Stimulated activated CD4-positive, alpha-beta T cell treated with anti-CD3 and anti-CD28 coated beads, Interleukin-4, amount 100 ng/mL, for 1 hour (primary cell): ENCODE measurements at places on chromosomes 1 and 21.

DNA sequence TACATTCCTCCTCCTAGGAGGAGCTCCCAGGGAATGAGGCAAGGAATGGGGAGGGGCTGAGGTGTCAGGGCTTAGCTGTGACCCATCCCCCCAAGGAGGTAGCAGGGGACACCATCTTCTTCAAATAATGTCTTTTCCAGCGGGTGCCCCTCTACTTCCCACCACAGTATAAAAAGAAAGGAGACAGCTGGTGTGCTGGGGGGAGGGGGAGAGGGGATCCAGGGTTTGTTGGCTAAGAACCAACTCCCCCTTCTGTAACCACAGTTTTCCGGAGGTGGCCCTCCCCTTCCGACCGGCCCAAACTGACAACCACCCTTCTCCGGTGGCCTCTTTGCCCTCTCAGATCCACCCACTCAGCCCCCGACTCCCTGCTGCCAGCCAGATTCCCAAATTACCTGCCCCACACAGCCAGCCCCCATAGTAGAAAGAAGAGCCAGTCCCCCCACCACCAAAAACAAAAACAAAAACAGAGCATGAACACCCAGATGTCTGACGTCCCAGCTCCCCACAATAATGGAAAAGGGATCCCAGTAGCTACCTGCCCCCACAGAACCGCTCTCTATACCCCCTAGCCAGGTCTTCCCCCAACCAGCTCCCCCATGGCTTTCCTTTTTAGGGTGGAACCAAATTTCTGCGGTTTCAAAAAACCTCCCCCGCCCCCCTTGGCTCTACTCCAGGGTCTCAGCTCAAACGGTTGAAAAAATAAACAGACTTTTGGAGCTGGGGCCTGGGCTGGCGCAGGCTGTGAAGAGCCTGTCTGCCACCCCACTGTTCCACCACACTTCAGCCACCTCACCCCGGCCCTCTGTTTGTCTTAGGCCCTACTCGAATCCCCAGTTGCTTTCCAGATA lies 2.1 kb downstream of the ARHGEF2 start:
- peak; percentile 61 for DNase-seq

- DNase-seq, result no peak
Measured at GRCh38 chr21:37862536-37862935, 53.7 kb downstream of the KCNJ6 start.

DNA sequence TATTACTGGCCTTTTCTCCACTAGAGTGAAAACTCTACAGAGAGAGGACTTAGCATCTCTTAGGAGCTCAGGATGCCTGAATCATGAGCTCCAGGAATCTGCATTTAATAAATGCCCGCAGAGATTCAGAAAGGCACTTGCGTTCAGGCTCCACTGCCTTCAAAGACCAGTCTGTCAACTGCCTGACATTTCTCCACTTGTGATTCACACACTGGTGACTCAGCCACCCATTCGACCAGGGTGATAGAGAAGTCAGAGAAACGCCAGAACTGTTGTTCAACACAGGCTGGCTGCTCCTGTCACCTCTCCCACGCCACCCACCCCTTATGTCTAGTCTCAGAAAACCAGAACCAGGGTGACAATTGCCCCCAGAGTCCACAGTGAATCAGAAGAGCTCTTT lies 26.9 kb upstream of the LBR start:
- DNase-seq, result peak; percentile 79

DNA sequence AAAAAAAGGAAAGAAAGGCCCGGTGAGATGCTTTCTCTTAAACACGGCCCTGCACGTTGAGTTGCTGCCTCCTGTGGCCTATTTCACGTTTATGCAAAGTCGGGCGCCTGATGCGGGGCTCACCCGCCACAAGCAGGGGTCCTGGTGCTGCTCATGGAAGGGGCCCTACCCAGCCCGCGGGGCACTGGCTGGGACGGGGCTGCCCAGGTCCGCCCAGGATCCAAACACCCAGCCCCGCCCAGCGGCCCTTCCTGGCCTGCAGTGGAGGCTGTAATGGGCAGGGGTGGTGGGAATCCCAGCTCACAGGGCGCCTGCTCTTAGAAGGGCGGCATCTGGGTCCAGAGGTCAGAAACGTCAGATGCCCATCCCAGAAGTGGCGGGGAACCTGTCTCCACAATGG lies 1.6 kb downstream of the COL6A2 start:
- no peak for DNase-seq

DNA sequence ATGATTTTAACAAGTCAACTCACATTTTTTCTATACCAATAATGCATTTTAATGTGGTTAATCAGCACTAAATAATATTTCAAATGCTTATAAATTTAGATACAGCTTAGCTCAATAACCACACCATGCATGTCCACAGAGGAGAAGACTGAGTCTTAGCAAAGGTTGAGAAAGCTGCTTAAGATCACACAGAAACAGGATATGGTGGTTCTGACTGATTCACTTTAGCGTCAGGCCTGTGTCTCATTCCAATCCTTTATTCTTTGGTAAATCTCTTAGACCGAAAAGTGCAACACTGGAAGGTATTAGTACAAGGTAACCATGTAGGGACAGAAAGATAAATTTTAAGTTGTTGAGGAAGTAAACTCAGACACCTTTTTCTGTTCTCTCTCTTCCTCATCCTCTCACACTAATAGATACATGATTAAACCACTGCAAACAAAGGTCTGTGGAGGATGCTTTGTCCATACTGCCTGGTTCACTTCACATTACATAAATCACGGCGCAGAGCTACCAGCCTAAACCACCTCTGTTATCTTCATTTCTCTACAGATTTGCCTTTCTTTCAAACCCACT lies 139.0 kb downstream of the DPYD start:
- DNase-seq, result no peak

DNA sequence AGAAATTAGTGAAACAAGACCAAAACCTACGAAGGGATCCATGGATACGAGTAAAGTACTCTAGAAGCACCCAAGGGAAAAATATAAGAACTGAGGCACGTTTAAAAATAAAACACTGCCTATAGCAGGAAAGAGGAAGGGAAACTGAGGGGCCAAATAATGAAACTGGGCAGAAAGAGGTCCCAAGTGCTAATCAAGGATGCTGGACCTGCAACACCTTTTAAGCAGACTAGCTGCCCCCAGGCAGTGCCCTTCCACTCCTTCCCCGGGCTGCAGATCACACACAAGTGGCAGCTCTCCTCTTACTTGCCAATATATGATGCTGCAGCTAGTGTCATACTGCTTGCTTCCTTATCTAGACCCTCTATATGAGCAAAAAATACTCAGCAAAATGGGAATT lies 7.6 kb upstream of the OTUD7B start:
- no peak for DNase-seq

DNA sequence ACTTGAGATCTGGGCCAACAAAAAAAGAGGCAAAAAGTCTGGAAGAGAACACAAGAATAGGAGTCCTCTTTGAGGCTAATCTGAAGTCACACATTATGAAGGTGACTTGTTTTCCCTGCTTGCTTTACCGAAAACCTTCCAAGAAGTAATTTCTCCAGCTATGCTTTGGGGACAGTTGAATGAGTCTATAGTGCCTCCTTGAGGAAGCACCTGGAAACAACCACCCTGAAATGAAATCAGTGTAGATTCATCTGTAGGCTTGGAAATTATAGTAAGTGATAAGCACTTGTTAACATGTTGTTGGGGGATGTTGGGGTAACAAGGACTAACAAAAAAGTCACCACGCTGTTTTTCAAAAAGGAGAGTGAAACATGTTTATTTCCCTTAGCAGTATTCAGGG lies 23.4 kb upstream of the RPTN start:
- DNase-seq, result no peak

GRCh38 chr1:233337505-233337904 lies 10.0 kb downstream of the MAP3K21 start:
- DNase-seq, result no peak

GRCh38 chr1:3599286-3599811 lies 12.0 kb downstream of the MEGF6 start:
- DNase-seq, result no peak

- DNase-seq, result no peak
Measured at GRCh38 chr1:21931171-21932093, 5.7 kb downstream of the HSPG2 start.

DNA sequence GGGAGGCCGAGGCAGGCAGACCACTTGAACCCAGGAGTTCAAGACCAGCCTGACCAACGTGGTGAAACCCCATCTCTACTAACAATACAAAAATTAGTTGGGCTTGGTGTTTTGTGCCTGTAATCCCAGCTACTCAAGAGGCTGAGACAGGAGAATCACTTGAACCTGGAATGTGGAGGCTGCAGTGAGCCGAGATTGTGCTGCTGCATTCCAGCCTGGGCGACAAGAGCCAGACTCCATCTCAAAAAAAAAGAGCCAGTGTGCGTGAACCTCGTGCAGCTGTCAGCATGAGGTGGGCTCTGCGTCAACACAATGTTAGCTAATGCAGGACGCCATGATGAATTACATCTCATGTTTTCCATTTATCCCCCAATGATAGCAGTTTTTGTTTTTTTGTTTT lies 110.7 kb upstream of the SLC45A1 start:
- no peak for DNase-seq

- no peak for DNase-seq
Measured at GRCh38 chr1:185425163-185425562, 108.1 kb upstream of the IVNS1ABP start.

GRCh38 chr1:212254853-212255363 lies 30.3 kb upstream of the PPP2R5A start:
- no peak for DNase-seq

DNA sequence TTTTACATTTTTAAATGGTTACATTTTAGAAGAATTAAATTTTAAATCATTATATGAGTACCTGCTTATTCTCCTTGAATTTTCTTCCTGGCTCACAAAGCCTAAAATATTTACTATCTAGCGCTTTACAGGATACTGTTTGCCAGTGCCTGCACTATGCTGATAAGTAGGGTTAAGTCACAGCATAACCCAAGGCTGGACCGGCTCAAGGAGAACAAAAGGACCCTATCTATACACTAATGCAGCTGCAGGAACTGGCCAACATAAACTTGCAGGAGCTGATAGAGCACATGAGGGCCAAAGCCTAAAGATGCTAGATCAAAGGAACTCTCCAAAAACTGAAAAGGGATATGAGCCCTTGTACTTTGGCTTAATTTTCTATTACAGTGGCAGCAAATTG lies 1086.9 kb upstream of the TMPRSS15 start:
- no peak for DNase-seq

DNA sequence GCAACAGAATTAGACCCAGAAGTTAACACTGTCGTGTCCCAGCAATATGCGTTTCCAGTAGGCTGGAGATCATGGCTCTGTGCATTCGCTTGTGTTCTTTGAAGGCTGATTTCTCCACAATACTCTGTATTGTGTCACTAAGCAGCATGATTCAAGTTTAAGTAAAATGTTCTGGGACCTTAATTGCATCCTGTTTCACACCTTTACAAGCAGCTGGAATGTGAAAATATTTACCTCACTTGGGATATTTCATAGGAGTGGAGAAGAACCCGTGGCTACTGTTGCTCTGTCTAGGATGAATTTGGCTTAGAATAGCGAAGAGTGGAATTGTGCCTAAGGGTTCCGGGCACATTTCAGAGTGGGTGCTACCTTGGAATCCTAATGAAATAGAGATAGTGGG lies 6.3 kb downstream of the PTGFRN start:
- no peak for DNase-seq

- no peak for DNase-seq
Measured at GRCh38 chr1:84347271-84347931, 45.9 kb downstream of the SAMD13 start.

DNA sequence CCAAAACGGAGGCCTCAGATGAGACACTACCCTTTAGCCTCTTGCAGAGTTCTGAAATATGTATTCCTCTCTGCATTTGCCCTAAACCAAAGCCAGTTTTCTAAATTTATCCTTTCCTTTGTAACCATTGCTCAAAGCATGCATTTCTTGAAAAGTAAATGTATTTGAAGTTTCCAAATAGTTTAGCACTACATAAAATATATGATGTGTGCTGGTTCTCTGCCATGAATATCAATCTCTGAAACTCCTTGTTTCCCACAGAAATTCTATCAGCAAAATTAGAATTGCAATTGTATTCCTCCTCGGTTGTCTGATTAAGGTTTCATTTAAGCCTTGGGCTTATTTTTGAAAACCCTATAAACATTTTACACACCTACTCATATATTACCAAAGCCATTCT lies 137.1 kb upstream of the SYT6 start:
- DNase-seq, result no peak

DNA sequence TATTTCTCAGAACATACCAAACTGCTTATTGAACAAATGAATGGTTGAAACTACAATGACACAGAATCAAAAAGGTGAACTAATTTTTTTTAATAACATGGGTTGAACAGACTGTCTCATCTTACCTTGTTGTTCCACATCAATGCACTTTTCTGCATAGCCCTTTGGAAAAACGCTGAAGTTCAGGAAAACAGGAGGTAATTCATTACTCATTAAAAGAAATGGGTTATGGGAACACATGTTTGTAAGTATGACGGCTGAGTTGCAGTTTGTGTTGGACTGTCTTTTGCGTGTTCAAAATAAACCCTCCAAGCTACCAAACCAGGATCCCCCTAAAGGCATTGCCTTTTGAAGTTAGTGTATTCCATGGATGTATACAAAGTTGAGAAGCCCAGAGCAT lies 514.9 kb upstream of the PKN2 start:
- no peak for DNase-seq

- DNase-seq, result no peak
Measured at GRCh38 chr1:229623838-229624237, 2.1 kb downstream of the TAF5L start.

- DNase-seq, result no peak
Measured at GRCh38 chr1:42848823-42849537, 2.6 kb downstream of the ZNF691 start.

DNA sequence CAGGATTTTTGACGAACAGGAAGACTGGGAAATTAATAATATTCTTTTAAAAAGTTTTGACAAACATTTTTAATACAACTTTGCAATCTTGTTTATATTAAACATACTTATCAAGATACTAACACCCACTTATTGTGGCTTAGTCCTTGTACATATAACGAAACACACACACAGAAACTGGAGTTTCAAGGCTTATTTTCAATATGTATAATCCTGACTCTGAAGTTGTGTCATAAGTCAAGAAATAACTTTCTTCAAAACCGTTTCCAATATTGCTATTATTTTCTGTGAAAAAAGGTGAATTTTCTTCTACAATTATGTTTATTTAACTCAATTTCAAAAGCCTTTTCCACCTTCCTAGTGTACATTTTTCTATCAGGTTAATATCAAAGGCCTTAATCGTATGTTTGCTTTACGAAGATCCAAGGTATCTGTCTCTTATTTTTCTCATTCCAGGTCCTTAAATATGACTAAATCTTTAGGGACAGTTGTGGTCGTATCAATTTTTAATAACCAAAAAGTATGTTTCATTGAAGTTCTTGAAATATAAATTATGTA lies 1.8 kb downstream of the CDKN2C start:
- DNase-seq, result no peak

- DNase-seq, result no peak
Measured at GRCh38 chr21:27429710-27430341, 462.9 kb upstream of the ADAMTS5 start.

- DNase-seq, result no peak
Measured at GRCh38 chr1:17639703-17640340, 100.3 kb downstream of the ARHGEF10L start.

- no peak for DNase-seq
Measured at GRCh38 chr1:61289232-61290098, 207.1 kb downstream of the NFIA start.
